ENCODE measurements at places on chromosomes 11 and 22.

- DNase-seq, result no peak
Observed at GRCh38 chr11:115522302-115522701, 18.1 kb upstream of the CADM1 start.

DNA sequence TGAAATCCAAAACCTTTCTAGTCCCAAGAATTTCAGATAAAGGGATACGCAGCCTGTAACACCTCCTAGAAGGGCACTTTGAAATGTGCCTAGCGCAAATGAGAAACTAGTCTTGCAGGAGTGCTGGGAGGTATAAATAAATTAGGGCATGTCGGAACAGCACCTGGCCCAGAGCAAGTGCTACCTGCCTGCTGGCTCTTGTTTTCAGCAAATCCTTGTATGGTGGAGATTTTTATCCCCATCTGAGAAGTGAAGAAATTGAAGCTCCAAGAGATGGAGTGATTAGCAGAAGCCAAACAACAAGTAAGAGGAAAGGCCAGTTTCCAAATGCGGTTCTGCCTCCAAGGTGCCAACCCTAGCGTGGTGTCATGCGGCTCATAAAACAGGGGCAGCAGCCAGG is 36.7 kb upstream of the TFIP11 start:
- DNase-seq, result no peak

DNA sequence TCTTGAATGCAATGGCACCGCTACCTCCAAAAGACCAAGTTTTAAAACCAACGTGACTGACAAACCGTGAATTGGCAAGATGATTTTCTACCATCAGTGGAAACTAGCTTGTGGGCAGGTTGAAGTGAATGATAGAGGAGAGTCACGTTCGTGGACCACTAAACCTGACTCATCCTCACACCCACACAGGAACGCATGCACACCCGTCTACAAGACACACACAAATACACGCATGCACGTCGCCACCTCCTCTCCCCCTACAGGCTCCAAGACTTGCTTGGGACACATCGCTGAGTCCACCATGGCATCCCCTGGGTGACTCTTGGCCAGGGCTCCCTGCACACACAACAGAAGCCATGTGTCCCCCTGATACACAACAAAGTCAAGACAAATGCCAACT is 14.4 kb downstream of the TMPRSS6 start:
- no peak for DNase-seq

GRCh38 chr22:40388231-40388630 is 17.8 kb downstream of the SGSM3 start:
- DNase-seq, result no peak

- no peak for DNase-seq
Observed at GRCh38 chr22:25833091-25833490, 91.1 kb downstream of the MYO18B start.

GRCh38 chr22:27975381-27976013 is 56.4 kb upstream of the PITPNB start:
- DNase-seq, result no peak

GRCh38 chr22:42695294-42695693 is 25.4 kb downstream of the A4GALT start:
- DNase-seq, result no peak

GRCh38 chr22:43561415-43562178 is 149.8 kb downstream of the MPPED1 start:
- DNase-seq, result no peak

DNA sequence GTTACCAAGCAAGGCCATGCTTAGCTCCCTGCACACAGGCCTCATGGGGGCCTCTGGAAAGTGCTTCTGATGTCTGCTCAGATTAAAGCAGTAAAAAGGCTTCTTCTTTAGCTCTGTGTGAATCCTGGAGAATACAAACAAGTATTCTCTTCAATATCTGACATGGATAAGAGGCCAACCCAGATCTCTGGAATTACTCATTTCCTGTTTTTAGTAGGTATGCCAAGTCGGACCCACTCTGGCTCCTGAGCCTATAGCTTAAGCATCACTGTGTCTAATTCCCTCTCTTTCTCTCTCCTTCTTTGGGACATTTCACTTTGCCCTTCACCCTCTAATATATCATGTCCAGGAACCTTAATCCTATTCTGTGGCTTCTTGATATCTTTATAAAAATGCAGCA is 529.6 kb upstream of the CCDC90B start:
- DNase-seq, result peak; percentile 6

GRCh38 chr11:109425554-109425953 is 3.6 kb downstream of the C11orf87 start:
- no peak for DNase-seq

DNA sequence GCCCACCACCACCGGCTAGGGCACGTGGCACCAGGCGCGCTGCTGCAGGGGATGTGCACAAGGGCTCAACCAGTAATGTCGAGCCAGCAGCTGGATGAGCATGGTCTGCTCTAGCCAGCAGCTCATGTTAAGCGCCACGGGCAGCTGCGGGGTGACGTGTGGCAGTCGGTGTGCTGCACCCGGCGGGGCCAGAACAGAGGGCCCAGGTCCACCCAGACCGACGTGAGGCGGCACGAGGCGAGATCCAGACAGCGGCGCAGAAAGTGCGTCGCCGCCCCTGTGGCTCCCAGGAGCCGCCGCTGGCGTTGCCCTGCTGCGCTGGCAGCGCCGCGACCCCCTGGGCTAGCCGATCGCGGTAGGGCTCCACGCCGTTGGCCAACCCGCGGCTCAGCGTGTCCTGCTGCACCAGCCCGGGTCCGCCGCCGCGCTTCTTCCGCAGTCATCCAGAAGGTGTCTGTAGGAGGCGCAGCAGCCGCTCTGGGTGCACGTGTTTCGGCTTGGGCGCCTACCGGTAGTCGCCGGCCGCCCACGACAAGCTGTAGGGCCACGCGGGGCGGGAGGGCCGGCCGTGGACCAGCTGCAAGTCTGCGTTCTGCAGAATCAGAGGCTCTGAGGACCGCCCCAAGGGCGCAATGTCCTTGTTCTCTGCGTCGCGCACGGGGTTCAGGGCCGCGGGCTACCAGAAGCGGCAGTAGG is 4.6 kb upstream of the GALR3 start:
- DNase-seq, result peak; percentile 44

DNA sequence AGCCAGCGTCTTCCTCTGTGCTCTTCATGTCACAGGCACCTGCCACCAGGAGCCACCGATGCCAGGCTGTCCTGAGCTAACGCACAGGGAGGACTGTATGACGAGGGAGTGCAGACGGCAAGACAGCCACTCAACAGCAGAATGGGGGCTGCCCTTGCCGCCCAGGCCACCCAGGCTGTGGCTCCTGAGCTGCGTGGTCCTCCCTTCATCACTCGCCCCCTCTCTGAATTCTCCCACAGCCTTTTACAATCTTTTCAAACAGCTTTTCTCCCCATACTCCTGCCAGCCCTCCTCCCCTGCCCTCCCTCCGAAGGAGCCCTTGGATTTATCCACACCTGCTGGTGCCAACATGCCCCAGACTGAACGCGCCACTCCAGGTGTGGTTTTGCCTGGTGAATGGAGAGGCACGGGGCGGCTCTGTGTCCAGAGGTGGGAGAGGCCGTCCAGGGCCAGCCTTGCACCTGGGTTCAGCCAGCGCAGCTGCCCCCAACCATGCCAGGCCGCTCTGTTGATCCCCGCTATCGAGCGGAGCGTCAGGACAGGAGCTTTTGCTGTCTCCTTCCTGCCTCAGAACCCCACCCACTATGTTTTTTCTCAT is 22.0 kb downstream of the OVOL1 start:
- DNase-seq, result no peak

- no peak for DNase-seq
Observed at GRCh38 chr11:74347381-74347780, 35.9 kb upstream of the P4HA3 start.

GRCh38 chr11:73818846-73819245 is 31.2 kb downstream of the MRPL48 start:
- peak; percentile 25 for DNase-seq

DNA sequence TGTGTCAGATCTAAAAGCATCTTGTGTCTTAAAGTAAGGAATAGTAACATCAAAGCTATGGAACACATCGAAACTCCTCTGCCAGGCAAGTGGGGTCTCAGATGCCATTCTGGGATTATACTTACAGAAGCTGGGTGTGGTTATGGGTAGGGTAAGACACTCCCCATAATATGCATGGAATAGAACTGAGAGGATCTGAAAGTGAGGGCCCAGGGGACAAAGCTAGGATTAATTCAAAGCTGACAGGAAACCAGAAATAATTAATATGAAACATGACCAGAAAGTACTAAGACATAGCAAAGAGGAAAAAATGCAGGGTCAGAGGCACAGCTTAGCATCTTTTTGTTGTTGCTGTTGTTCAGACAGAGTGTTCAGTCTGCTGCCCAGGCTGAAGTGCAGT is 40.2 kb upstream of the EED start:
- DNase-seq, result no peak

- no peak for DNase-seq
Observed at GRCh38 chr22:44012162-44012561, 11.9 kb upstream of the PARVB start.

DNA sequence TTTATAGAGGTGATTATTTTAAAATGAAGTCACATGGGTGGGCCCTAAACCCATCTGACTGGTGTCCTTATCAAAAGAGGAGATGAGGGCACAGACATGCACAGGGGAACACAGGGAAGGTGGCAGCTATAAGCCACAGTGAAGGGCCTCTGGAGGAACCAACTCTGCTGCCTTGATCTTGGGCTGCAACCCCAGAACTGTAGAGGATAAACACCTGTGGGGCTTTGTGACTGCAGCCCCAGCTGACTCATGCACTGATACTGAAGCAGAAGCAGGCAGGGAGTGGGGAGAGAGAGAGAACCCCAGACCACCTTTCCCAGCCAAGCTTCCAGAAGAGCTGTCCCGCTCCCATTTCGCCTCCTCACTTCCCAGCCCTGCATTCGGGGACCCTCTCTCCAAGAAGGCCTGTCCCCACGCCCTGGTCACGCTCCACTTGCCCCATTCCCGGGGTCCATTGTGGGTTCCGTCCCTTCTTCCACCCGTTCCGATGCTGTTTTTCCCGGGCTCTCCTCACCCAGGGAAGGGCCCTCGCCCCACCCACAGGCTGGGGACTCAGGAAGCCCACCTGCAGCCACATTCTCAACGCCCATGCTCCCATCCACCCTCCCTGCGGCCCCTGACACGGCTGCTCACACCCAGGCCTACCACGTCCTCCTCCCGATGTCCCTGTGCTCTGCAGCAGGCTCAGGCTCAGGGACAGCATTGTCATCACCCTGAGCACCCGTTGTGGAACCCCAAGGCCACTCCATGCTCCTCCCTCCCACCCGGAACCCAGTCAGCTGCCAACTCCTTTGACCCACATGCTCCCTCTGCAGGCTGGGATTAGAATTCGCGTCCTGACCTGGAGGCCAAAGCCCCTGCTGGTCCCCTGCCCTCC is 90.8 kb upstream of the SHANK2 start:
- DNase-seq, result peak; percentile 12

- DNase-seq, result no peak
Observed at GRCh38 chr22:42704896-42705295, 15.8 kb downstream of the A4GALT start.

GRCh38 chr11:62468577-62468976 is 49.7 kb downstream of the SCGB1A1 start:
- DNase-seq, result no peak

- no peak for DNase-seq
Observed at GRCh38 chr11:134727204-134727603, 315.2 kb upstream of the B3GAT1 start.

DNA sequence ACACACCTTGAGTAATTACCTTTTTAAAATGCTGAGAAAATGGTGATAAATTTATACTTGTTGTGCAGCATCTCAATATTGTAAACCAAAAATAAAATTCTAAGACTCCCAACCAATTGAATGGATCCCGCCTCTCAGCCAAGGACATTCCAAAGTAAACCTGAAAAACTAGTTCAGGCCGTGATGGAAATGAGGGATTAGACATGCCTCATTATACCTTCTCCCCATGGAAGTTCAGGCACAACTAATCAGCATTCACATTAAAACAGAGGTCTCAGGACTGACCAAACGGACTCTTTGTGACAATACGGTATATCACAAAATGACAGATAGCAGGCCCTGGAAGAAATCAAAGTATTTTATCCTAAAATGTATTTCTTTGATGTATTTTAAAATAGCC is 907.4 kb upstream of the RAG2 start:
- no peak for DNase-seq

DNA sequence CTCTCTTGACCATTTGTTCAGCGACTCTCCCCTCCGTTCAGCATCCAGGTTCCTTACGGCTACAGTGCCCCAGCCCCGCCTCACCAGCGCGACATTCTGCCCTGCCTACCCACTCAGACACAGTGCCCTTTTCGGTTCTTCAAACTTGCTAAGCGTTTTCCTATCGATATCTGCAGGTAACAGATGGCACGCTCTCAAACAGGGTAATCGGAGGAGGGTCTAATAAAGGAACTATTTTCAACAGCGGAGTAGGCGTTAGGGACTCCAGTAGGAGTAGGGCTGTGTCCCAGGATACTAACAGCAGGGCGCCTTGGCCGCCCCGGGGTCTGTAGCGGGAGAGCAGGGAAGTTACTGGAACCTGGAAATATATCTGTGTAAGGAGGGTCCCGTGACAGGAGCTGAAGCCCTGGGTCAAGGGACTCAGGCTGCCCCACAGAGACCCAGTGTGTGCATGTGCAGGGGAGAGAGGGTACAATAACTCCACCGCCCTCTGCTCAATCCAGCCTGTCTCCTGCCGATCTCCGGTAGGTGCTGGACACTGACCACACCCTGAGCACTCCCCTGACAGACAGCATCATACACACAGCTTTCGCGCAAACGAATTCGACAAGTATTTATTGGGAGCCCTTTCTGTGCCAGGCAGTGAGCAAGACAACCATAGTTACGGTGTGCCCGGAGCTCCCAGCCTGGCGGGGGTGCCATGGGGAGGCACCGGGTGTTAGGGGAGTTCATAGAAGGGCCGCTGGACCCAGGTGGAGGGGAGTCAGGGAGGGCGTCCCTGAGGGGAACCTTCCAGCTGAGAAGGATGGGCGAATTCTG is 2.1 kb downstream of the KLHL35 start:
- DNase-seq, result no peak

- no peak for DNase-seq
Observed at GRCh38 chr11:110094298-110095285, 1.4 kb downstream of the ZC3H12C start.

DNA sequence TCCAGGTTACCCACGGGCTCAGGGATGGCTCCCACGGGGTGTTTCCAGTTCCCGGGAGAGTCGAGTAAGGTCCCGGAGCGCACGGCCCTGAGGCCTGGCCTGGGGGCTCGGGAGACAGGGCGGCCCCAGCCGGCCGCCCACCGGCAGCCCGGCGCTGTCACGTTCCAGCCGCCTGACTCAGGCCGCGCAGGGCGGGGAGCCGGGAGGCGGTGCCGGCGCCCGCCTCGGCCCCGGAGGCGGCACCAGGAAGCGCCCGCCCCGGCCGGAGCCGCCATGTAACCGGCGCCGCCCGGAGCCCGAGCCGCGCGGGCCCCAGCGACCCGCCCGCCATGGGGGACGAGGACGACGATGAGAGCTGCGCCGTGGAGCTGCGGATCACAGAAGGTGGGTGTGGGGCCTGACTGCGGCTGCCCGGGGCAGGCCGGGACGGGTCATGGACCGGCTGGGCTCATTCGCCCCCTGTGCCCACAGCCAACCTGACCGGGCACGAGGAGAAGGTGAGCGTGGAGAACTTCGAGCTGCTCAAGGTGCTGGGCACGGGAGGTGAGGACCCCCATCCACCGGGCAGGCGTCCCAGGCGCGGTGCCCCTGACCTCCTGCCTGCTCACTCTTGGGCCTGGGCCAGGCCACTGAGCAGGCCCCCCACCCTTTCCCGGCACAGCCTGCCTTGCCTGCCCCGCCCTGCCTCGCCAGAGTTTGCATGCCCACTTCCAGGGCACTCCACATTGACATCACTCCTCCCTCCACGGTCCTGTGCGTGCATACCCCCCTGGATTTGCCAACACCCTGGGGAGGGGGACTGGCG is at the start of gene RPS6KA4:
RPS6KA4 (plus strand) TSS at position 256 of the 805 bp plus-strand sequence; CDS start at position 330, 74 bp downstream.
- peak; percentile 67 for DNase-seq
